Foreskin fibroblast (primary cell): ENCODE measurements at places on chromosomes 5 and 9.

- DNase-seq = no peak
These were observed 17.3 kb downstream of the MAMDC2 start for GRCh38 chr9:70060883-70061507.

DNA sequence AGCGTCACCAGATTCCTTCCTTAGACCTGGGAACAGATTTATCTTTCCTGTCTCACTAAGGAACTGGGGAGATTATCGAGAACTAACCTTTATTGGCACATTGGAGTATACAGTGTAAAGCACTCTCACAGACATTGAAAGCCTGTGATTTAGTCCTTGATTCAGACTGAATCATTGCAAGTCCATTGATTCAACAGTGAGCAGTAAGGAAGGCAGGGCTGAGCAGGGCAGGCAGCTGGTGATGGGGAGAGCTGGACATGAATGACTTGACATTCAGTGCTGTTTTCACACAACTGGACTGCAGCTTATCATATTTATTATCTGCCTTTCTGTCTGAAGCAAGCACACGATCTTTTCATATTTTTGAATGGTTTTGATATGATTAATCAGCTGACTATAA, 16.2 kb downstream of the ISOC1 start:
- DNase-seq = peak; percentile 24

GRCh38 chr9:129958796-129959195, 84.2 kb downstream of the FNBP1 start:
- DNase-seq = no peak

GRCh38 chr5:124655251-124655917, 91.1 kb downstream of the ZNF608 start:
- peak; percentile 62 for DNase-seq

DNA sequence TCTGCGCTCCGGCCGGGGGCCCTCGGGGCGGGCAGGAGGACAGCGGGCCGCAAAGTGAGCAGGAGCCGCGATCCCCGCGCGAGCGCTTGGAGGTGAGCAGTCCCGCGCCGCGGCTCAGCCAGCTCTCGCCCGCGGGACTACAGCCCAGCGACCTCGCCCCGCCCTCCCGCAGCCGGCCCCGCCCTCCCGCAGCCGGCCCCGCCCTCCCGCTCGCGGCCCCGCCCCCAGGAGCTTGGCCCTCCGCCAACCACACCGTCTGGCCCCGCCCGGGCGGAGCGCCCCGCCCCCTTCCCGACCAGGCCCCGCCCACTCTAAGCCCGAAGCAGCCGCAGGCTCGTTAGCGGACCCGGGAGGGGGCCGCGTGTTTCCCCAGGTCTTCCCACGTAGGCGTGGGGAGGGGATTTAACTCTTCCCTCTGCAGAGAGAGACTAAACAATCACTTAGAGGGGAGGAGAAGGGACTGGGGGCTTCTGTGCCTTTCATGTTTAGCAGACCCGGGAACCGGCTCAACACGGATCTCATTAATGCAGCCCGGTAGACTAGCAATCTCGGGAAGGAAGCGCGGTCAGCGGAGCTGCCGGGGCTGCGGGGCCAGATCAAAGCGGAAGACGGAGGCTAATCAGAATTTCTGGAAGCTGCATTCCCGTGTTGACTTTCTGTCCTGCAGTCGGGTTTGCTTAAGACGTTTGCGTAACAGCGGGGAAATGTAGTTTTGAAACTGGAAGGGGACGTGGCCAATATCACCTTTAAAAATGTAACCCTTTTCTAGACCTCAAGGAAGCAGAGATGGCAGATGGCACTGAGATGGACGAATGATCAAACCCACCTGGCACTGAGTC, at the start of gene MYO10:
Gene MYO10, minus strand, starts transcription at position 139 of the 839 bp plus-strand sequence. CDS start 480 bp downstream, outside the sequence.
- DNase-seq = peak; percentile 78

DNA sequence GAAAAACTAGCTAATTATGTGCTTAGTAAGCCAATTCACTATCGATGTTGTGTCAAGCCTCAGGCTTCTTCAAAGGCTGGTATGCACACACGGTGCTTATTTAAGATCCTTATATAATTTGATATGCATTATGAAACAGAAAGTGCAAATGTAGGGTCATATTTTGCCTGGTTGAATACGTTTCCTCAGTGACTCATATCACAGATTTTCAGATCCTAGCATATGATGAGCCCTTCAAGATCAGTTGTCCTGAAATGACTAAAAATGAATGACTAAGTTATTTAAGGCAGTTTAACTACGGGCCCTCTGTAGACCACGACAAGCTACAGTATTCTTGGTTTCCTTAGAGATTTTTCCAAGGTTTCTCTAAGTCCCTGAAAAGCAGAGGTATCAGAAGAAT, 778.3 kb downstream of the PRELID2 start:
- no peak for DNase-seq

- peak; percentile 79 for DNase-seq
These were observed 8.1 kb downstream of the ARPC5L start for GRCh38 chr9:124869986-124870560.

DNA sequence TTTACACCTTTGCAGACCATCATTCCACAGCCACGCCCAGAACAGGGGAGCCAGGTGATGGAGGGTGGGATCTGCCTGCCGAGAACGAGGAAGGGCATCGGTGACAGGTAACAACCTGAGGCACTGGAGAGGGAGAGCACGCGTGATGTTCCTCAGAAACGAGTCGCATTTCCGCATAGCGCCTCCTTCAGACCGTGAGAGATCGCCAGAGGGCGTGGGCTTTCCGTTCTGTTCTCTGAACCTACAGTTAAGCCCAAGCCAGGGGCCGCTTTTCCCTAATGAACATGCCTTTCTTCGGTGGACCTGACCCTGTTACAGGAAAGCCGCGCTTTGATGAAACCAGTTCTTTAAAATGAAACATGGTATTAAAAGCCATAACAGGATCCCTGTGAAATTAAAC, 17.1 kb upstream of the ADAMTS2 start:
- DNase-seq = no peak

DNA sequence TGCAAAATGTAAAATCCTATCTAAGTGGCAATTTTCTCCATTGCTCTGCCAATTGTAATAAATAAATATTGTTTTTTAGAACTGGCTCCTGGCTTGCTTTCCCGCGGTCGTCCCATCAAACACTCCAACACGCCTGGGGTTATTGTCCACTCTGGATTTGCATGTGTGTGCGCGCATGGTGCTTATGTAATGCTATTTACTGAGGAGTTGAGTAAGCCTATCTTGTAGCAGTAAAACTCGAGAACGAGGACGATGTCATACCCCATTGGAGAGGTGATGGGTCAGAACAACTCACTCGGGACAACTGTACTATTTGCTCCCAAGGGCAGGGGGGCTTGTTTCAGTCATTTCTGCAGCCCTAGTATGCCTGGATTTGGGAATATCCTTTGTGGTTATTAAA, 220.9 kb downstream of the PAX5 start:
- no peak for DNase-seq
